Activated CD4-positive, alpha-beta T cell treated with anti-CD3 and anti-CD28 coated beads, Interleukin-2, amount 10 ng/mL, durations not matched to agents 24 days and 14 days (primary cell): ENCODE measurements at places on chromosomes 3 and 15. TPM values are rescaled to one million over a fixed set of nuclear protein-coding genes. Genes with fewer than 3 reads are reported as not detected.
A peak's percentile ranks its signal among the peaks of the same experiment; 100 is the strongest.

FGF12 gene
- not detected in 2 replicates for total RNA-seq

- DNase-seq = no peak
Measured at GRCh38 chr3:142507241-142507640, 59.4 kb upstream of the XRN1 start.

GRCh38 chr15:82165948-82166376, 96.6 kb downstream of the EFL1 start:
- no peak for DNase-seq

GRCh38 chr3:184085389-184085852, 11.4 kb upstream of the HTR3E start:
- no peak for DNase-seq

GRCh38 chr3:114418724-114419543, 125.1 kb downstream of the TIGIT start:
- DNase-seq = peak; percentile 68

- DNase-seq = no peak
Measured at GRCh38 chr3:180417241-180417640, 184.7 kb upstream of the TTC14 start.

- DNase-seq = no peak
Measured at GRCh38 chr3:156619376-156619775, 55.0 kb upstream of the TIPARP start.

ANKRD34C gene
- total RNA-seq = not detected in 2 replicates

DNA sequence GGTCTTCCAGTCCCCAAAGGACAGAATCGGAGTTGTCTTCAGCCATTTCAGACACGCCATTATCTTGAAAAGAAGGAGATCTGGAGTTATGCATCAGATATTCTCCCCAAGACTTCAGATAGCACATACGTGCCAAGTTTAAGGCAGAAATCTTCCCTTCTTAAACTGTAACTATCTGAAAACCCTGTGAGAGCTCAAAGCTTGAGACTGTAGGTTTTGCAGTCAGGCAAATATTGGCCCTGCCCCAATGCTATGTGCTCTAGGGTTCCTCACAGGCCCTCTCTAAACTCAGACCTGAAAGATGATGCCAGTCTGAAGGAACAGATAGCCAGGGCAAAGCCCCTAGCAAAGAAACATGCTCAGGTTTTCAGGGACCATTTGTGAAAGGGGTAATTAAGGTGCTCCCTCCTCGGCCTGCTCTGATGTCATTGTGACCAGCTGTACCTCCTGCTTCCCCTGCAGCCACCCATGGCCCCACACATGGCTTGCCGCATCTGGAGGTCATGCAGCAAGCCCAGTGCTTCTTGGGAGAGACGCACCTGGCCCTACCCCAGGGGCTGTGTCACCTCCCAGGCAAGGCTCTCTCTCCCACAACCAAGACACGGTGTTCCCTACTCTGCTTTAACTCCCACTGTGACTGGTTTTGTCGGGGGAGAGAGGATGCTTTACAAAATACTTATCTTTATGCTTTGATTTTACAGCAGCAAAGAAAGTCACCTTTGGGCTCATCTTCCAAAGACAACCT, 53.4 kb upstream of the POMGNT2 start:
- no peak for DNase-seq

CLDN1 gene
- 0.33 and 0.52 TPM in 2 replicates for total RNA-seq

RTP3 gene
- total RNA-seq = not detected in 2 replicates

- DNase-seq = no peak
Measured at GRCh38 chr15:95799286-95800200, 531.0 kb upstream of the NR2F2 start.

- no peak for DNase-seq
Measured at GRCh38 chr15:98669638-98670037, 21.3 kb downstream of the IGF1R start.

ARHGEF26 gene
- 0.09 and 0.12 TPM in 2 replicates for total RNA-seq

DNA sequence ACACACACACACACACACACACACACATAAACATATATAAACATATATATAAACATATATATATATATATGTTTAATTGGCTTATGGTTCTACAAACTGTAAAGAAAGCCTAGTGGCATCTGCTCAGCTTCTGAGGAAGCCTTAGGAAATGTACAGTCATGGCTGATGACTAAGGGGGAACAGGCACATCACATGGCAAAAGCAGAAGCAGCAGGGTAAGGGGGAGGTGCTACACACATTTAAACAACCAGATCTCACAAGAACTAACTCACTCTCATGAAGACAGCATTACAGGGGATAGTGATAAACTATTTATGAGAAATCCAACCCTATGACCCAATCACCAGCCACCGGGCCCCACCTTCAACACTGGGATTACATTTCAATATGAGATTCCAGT, 922.9 kb downstream of the SI start:
- no peak for DNase-seq

- DNase-seq = no peak
Measured at GRCh38 chr15:65089206-65089824, 12.8 kb downstream of the KBTBD13 start.

GRCh38 chr3:78762121-78762520, 1005.7 kb downstream of the ROBO1 start:
- DNase-seq = no peak

GRCh38 chr15:39313467-39313866, 267.4 kb upstream of the THBS1 start:
- DNase-seq = no peak

GRCh38 chr15:48423896-48424475, 92.8 kb downstream of the DUT start:
- no peak for DNase-seq
